CD8-positive, alpha-beta T cell (primary cell): ENCODE measurements at places on chromosomes 12 and 14.

GRCh38 chr14:31068235-31068634, 42.1 kb upstream of the STRN3 start:
- no peak for DNase-seq

DNA sequence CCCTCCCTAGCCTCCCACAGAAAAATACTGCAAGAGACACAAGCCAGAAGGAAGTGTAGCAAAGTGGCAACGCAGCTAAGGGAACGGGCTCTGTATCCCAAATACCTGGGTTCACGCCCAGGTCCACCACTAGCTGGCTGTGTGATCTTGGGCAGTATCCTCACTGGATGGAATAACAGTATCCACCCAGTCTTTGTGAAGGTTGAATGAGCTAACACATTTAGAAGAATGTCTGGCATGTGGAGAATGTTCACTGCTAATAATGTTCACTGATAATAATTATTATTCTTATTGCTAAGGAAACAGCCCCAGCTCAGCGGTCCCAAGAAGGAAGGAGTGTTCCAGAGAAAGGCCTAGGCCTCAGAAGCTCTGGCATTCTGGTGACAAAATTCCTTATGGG, 70.9 kb downstream of the VWF start:
- no peak for DNase-seq

- no peak for DNase-seq
These were observed 29.4 kb upstream of the ACTN1 start for GRCh38 chr14:69008421-69008884.

- no peak for DNase-seq
These were observed 1.9 kb downstream of the ATP6V0A2 start for GRCh38 chr12:123713823-123714585.

DNA sequence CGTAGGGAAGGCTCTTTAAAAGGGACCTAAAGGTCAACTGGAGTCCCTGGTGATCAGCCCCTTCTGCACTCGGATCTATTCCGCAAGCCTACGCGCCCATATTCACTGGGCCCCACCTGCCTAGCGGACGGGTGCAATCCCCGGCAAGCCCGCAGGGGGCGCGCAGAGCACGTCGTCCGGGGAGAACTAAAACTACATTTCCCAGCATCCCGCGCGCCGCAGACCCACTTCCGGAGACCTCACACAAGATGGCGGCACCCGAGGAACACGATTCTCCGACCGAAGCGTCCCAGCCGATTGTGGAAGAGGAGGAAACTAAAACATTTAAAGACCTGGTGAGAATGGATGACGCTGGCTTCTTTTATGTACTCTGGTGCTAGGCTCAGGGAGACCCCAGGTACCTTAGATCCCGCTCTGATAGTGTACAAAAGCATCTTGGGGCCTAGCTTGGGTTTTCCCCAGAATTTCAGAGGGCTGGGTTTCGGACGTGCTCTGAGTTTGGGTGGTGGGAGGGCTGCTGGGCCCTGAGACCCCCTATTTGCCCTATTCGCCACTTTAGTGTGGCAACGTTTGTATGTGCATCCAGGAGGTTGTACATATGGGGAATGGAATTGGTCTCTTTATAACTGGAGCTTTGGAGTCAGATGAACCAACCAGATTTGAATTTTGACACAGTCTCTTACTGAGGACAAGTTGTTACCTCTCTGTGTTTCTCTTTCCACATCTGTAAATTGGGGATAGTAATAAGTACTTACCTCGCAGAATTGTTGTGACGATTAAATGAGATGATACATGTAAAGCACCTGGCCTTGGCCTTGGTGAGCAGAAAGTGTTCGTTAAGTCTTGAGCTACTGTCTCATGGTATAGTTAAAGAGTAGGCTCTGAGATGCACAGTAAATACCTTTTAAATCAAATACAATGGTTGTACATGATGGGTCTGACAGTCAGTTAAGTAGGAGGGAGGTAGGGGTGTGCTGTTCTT, at the start of gene DDX47:
Gene DDX47 (plus strand): TSS at position 227 of the 982 bp plus-strand sequence. CDS start 22 bp downstream, at position 249.
- peak; percentile 98 for DNase-seq

DNA sequence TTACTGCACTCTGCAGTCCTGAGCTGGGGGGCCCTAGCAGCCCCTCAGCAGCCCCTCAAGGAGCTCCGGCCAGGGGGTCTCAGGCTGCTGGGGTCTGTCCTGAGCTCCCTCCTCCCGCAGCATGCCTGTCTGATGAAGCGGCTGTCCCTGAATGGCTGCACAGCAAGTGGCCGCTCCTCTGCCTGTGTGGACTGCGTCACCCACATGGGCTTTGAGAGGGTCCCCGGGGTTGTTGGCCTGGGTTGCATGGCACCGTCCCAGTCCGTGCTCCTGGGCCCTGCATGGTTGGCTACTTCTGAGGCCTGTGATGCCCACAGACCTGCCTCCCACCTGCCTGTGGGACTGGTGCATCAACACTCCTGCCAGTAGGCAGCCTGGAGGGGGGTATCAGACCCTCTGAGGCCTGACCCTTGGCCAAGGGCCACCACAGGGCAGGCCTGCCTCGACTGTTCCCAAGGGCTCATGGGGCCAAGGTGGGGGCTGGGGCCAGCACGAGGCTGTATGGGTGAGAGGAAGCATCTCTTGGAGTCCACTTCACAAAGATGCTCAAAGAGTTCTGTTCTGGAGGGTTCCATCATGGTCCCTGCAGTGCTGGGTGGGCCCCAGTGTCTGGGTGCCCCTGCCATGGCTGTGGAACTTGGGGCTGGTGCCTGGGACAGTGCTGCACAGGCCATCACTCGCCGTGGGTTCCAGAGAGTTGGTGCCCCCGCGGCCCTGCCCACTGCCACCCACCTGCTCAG, 12.2 kb downstream of the CEP170B start:
- DNase-seq, result no peak

- DNase-seq, result no peak
These were observed 769 bp upstream of the SLC39A5 start for GRCh38 chr12:56229082-56229481.

GRCh38 chr12:120488057-120488640, 7.8 kb upstream of the DYNLL1 start:
- no peak for DNase-seq

DNA sequence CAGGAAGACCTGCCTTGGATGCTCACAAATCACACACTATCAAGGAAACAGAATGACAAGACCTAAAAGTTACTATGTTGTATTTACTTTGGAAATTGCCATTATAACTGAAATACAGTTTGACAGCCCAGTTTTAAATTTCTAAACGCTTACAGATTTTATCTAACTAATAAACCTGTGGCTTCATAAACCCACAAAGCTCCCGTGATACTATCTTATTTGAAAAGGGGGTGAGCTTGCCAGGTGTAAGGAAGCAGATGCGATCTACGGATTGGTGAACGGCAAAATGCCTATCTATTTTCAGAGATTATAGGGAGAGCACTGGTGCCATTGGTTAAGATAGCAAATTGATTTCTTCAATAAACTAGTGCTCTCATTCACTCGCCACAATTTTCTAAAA, 485.5 kb downstream of the BCAT1 start:
- no peak for DNase-seq

- no peak for DNase-seq
These were observed 206.4 kb upstream of the GZMB start for GRCh38 chr14:24840204-24840893.

- DNase-seq, result no peak
These were observed 78.4 kb upstream of the DNM1L start for GRCh38 chr12:32600681-32601080.

- DNase-seq, result no peak
These were observed 40.6 kb downstream of the GXYLT1 start for GRCh38 chr12:42104087-42104486.

- DNase-seq, result no peak
These were observed 6.1 kb downstream of the A2ML1 start for GRCh38 chr12:8828257-8829124.
